HT1080 (cell line): ENCODE measurements at places on chromosomes 3 and 15.

GRCh38 chr15:27039152-27039551 is 68.2 kb downstream of the GABRG3 start:
- DNase-seq = no peak

GRCh38 chr3:105228696-105229095 is 138.0 kb upstream of the ALCAM start:
- DNase-seq = peak; percentile 60

GRCh38 chr3:134955874-134956273 is 160.8 kb downstream of the EPHB1 start:
- DNase-seq = no peak

DNA sequence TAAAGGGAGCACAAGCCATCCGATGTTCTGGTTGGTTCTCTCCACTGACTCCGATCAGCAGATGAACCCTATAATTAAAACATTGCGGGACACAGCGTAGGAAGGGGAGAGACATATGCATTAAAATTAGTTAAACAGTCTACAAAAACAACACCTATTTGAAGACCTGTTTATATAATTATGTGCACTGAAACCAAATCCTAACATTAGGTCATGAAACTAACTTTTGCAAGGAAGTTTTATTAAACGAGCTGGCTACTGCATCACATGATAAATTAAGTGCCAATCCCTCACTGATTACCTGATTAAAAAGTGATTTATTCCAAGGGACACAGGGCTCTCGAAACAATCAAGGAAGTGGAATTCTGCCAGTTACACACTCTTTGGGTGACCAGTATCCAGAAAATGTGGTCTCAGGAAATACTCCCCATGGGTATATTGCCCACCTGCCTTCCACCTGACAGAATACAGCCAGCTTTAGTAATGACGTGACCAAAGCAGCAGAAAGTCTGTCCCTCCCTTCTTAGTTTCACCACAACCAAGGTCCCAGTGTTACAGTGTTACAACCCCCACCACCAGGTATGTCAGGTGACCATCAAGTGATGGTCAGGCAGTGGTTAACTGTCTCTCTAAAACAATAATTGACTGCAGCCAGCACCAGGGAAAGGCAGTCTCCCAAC is 69.5 kb downstream of the HERC1 start:
- DNase-seq = no peak

GRCh38 chr3:28935146-28935545 is 345.7 kb upstream of the RBMS3 start:
- no peak for DNase-seq

GRCh38 chr3:68378631-68379030 is 553.7 kb downstream of the TAFA4 start:
- no peak for DNase-seq

DNA sequence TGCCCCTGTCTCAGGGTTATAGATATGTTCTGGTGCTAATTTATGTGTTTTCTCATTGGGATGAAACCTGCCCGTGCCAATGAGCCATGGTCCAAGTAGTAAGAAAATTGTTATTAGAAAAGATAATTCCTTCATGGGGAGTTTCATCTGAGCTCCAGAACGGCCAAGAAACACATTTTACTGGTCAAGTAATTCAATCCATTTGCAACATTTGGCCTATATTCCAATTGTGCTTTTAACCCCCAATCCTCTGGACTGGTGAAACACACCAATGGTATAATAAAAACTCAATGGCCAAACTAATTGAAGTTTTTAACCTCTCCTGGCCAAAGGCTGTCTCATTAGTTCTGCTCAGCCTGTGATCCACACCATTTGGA is 53.7 kb upstream of the XCR1 start:
- no peak for DNase-seq

DNA sequence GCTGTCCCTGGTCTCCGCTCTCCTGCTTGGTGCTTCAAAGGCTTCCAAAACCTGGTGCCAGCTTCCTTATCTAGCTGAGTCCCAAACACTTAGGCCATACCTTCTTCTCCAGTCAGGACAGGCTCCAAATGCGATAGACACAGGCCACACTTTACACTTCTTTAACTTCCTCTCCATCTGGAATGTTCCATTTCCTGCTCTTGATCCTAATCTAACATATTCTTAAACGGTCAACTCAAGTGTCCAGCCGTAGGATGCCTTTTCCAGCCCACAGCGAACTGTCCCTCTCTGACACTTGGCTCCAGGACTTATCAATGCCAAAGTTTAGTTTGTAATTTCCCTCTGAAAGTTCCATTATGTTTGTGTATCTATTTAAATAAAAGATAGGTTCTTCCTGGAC is 19.2 kb upstream of the PLA2G4F start:
- no peak for DNase-seq

DNA sequence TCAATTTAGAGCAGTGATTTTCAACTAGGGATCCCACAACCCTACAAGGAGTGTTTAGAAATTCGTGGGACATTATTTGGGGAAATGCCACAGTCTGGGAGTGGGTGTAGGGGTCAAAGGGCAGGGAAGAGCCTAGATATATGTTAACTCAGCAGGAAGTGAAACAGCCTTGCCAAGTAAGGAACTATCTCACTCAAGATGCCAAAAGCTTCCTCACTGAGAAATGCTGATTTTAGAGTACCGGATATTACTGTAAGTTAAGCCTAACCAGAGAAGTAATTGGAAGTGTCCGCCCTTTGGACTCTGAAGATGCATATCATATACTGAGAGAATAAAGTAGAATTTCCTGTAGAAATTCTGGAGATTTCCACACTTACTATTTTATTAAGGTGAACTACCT is 158.6 kb downstream of the BBX start:
- no peak for DNase-seq

- DNase-seq = peak; percentile 46
Observed at GRCh38 chr3:51646091-51646490, 25.0 kb upstream of the TEX264 start.

DNA sequence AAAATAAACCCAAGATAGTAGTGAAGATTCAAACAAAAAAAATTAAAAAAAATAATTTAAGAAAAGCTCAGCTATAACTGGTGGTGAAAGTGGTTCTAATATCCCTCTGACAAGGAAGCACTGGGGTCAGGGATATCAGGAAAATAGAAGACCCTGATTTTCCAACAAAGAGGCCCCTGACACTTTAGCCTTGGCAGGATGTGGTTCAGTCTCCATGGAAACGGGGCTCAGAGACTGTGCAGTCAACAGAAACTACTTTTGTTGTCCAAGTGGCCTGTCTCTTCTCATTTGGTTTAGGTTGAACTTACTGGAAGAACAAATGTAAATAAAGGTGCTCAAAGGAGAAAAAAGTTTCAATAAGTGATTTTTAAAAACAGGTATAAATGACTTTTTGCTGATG is 27.2 kb downstream of the INTS14 start:
- DNase-seq = peak; percentile 66

GRCh38 chr3:110851736-110852135 is 219.9 kb upstream of the NECTIN3 start:
- DNase-seq = no peak

GRCh38 chr15:66994927-66995656 is 70.3 kb upstream of the SMAD3 start:
- peak; percentile 50 for DNase-seq

DNA sequence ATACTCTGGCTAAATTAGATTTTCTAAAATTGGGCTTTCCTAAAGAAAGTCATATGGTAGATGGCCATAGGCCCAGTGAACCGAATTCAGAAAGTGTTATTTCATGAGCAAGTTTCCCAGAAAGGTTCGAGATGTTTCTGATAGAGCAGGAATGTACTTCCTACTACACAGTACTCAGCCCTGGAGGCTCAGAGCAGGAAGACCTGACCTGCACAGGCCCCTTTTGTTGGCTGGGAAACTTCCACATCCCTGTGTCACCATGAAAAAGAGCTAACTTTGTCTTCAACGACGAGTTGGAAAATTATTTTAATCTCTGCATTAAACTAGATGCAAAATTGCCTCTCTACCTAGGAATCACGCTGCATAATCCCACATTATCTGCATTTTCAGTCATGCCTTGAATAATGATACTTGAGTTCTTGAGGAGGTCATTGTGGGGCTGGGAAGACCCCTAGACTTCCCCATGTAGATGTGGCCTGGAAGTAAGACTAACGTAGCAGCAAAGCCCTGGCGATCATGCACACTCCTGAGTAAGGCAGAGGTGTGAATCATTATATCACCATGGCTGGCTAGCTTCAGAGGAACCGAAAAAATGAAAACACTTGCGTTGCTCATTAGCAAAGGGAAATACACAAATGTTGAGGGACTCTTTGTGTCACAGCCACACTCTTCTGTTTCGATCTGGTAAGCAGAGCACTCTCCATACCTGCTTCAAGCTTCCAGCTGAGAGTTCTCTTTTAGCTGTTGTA is 47.1 kb downstream of the CMTM7 start:
- DNase-seq = no peak

DNA sequence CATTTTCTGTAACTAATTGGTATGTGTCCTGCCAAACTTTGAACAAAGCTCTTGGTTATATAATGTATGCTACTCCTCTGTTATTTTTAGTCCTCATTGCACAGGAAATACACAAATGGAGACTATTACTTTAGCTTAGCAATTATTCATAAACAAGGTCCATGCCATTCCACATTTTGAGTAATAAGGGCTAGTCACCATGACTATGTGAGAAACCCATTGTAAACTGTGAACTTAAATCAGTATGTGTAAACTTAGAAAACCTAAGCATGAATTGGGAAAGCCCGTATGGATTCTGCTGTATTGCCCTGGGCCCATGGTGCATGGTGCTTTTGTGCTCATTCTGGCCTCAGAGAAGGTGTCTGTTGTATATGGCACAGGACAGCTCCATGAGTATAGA is 100.3 kb downstream of the HCN4 start:
- no peak for DNase-seq

DNA sequence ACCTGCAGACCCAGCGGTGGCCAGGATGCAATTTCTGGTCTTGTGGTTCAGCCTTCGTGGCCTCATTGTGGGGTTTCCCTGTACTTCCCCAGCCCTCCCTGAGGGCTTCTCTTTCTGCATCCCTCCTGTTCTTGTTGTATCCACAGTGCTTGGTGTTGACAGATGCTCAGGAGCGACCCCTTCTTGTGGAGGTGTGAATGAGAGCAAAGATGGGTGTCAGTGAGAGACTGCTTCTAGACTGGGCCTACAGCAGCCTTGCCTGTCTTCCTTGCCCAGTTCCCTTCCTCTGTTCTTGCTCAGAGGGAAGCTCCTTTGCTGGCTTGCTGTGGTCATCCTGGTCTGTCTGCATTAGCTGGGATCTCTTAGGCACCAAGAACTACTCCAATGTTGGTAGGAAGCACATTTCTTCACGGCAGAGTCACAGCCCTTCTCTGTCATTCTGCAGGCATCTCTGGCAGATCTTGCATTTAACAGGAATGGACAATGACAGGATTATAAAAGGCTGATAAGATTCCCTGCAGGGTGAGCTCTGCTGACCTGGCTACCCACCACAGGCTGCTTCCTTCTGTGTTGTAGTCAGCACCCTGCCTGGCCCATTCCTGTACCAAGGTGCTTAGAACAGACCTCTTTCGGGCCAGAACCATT is 317.8 kb upstream of the C2CD4B start:
- DNase-seq = peak; percentile 43

- DNase-seq = no peak
Observed at GRCh38 chr15:41983221-41983620, 10.9 kb upstream of the EHD4 start.

- DNase-seq = peak; percentile 10
Observed at GRCh38 chr15:55552926-55553325, 35.2 kb downstream of the PYGO1 start.

DNA sequence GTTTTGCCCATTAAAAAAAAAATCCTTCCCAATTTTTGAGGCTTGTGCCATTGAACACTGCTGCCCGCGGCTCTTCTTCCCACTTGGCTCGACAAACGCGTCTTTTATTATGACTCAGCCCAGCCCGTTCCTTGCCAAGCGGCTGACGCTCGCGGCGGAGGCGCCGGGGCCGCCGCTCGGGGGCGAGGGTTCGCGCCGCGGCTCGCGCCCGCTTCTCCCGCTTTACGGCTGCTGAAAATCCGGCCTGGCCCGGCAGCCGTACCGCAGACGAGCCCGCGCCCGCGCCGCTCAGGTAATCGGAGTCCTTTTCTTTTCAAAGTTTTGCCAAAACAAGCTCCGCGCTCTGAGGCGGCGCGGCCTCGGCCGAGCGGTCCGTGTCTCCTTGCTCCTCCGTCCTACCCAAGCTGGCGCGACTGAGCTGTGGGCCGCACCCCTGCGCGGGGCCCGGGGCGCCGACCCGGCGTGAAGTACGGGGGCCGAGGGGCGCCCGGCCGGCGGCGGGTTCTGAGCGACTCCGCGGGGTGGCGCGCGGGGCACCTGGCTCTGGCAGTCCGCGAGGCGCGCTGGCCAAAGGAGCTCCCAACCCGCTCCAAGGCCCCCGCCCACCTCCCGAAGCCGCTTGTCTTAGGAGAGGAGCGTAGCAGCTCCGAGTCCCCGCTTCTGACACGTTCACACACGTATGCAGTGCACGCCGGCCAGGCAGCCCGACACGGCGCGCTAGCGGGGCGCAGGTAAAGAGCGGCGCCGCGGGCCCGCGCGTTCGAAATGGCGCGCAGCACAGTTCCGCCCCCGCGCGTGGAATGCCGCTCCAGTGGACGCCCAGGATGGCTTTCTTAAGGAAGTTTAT is 418.2 kb upstream of the NAALADL2 start:
- DNase-seq = peak; percentile 93

- DNase-seq = no peak
Observed at GRCh38 chr3:169624533-169624972, 39.0 kb downstream of the MECOM start.

DNA sequence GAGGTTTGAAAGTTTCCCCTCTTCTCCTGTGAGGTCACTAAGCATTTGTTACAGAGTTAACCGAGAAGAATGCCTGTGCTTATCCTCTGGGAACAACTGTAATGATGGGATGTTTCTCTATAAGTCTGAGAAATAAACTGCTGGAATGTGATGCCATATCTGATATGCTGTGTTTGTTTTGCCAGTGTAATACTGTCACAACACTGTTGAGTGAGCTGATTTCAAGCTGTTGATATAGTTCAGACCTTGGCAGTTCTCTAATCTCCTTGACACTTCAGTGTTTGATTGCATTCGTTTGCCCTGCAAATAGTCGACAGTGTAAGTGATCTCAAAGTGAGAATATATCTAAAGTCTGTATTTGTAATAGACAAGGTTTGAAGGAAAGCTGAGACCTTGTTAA is 73.3 kb downstream of the PTPRG start:
- DNase-seq = no peak

DNA sequence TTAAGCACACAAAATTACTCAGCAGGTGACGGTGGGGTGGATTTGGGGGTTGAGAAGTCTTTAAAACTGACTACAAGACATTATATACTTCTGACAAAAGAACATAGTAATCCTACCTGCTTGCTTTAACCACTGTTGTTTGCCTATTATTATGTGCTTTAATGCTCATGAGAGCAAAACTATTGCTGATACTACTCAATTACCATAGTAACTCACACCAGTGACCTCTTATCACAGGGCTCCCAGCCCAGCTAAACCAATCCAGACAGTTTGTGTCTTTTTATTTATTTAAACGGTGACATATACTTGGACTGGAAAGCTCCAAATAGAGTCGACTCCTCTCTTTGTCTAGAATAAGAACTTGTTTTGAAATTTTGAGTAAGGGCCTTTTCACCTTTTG is 42.8 kb upstream of the FEZF2 start:
- DNase-seq = no peak

GRCh38 chr3:71681224-71681668 is 44.0 kb downstream of the EIF4E3 start:
- peak; percentile 80 for DNase-seq

GRCh38 chr15:66474135-66474534 is 23.4 kb downstream of the SNAPC5 start:
- no peak for DNase-seq

- no peak for DNase-seq
Observed at GRCh38 chr15:56965231-56966013, 47.0 kb downstream of the TCF12 start.
